Daoy (cell line): ENCODE measurements at places on chromosomes 4 and X.

DNA sequence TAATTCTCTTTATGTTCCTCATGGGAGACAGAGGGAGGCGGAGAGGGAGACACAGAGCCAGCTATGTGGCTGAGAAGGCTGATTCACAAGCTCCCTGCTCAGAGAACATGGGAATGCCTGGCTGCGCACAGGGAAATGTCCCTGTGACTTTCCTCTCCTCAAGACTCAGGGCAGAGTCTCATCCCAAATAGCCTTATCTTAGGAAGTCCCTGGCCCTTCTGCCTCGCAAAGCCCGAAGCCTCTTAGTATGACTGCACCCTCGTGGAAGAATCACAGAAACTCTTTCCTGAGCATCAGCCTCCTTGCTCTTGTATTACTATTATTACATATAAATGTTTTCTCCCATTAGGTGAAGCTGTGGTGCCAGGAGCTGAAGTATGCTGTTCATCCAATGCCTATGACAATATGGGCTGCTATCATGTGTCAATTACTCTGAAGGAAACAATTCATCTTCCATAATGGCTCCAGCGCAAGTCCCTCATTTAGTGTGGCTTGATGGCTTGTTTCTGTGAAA lies 230.5 kb downstream of the MGST2 start:
- no peak for DNase-seq

DNA sequence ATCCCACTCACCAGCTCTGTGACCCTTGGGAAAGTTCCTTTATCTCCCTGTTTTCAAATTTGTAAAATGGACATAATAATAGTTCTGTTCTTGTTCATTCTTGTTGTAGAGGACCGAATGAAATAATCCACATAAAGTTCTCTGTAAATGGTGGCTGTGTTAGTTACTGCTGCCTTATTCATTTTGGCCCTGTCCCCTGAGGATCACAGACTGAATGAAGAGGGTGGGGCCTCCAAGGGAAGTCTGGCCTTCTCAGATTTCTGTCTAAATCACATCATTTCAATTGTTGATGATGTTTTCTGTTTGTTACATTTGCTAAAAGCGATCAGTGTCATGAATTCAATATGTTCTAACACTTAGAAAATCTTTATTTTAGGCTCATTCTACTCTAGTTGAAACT lies 117.9 kb downstream of the PPEF1 start:
- no peak for DNase-seq

GRCh38 chr4:3021127-3021526 lies 53.2 kb downstream of the HTT-AS start:
- DNase-seq, result no peak

GRCh38 chr4:168070903-168071302 lies 21.4 kb upstream of the ANXA10 start:
- DNase-seq, result no peak

DNA sequence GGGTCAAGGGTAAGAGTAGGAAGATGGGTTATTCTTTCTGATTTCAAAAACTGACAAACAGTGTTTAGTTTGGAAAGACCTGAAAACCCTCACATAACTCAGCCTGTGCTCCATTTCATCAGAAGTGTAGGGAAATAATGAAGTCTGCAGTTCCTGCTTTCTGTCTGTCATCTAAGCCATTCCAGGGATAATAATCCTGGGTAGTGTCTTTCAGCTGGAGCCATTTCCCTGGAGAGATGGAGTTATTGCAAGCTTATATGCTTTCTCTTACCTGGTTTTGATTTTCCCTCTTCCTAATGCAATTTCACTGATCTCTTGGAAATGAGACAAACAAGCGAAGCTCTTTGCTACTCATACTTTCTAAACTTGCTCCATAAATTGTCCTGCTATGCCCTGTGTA lies 824.8 kb upstream of the LCORL start:
- no peak for DNase-seq

- DNase-seq, result no peak
Observed at GRCh38 chrX:111167334-111167733, 71.3 kb downstream of the PAK3 start.
